ENCODE measurements at places on chromosomes 13 and 19.

DNA sequence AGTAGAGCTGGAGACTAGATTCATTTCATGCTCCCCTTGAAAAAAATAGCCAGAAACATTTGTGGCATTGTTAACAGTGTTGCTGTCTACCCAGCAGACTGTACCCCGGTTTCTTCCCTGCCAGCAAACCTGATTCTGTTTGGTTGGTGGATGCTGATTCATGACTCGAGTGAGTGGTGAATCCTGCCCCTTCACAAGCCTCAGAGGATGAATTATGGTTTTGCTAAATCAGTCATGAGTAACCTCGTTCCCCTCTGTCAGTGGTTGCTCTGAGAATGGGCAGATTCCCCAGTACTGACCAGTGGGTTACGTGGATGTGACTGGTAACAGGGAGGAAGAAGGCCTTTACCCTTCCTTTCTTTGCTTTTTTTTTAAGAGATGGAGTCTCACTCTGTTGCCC, 10.1 kb downstream of the NLRP12 start:
- no peak for DNase-seq

DNA sequence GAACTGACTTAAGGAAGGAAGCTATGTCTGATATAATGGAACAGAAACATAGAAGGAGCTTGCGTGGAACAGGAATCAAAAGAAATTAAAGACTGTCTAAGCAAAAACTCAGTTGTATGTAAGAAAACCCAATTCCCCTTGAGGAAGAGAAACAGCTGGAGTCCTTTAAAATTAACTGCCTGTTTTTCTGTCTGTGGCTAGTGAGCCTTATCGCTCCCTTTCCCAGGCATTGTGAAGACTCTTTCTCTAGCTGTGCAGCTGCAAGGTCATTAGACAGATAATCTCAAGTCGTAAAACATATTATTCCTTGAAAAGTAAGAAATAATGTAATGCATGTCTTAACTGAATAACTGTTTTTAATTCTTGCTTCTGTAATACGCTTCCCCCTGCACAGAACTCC, 39.7 kb upstream of the IGSF23 start:
- DNase-seq = no peak

DNA sequence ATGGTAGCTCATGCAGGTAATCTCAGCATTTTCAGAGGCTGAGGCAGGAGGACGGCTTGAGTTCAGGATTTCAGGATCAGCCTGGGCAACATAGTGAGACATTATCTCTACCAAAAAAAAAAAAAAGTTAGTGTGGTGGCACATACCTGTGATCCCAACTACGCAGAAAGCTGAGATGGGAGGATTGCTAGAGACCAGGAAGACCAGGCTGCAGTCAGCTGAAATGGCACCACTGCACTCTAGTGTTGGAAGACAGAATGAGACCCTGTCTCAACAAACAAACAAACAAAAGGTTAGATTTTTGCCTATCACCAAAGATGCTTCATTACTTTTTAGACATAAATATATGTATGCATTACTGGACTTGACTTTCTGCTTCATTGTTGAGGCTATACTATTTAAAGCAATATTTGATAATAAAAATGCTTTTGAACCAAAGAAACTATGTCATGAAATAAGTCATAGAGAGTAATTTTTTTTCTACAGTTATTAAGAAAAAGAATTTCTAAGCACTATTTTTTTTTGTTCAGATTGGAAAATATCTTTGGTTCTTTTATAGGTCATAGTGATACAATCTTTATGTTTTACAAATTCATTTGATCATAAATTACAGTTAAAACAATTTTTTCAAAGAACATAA, 1180.1 kb upstream of the ATXN8OS start:
- no peak for DNase-seq

DNA sequence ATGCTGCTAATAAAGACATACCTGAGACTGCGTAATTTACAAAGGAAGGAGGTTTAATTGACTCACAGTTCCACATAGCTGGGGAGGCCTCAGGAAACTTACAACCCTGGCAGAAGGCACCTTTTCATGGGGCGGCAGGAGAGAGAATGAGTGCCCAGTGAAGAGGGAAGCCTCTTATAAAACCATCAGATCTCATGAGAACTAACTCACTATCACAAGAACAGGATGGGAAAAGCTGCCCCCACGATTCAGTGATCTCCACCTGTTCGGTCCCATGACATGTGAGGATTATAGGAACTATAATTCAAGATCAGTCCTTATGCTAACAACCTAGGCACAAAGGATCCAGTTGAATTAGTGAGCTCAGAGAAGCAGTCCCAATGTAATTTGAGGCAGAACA, 59.4 kb downstream of the GPC6 start:
- no peak for DNase-seq

DNA sequence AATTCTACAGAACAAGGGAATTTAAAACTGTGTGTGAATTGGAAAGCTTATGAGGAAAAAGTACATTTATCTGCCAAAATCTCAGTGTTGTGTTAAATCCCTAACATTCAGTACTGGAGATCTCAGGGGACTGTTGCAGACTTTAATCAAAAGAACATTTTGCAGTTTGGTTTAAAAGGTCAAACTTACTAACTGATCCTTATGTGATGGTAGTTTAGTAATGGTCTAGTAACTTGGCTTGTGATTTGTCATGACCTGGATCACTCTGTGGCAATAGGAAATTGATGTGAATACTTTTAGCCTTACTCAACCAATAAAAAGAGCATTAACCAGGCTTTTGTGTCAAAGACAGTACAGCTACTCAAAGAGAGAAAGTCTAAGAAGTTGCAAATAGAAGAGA, 862.1 kb upstream of the MIR17HG start:
- no peak for DNase-seq

GRCh38 chr13:69291292-69291906, 816.2 kb upstream of the ATXN8OS start:
- DNase-seq = no peak
